ENCODE measurements at places on chromosomes 3 and 15. TPM values are rescaled to one million over a fixed set of nuclear protein-coding genes. Genes with fewer than 3 reads are reported as not detected.

DNA sequence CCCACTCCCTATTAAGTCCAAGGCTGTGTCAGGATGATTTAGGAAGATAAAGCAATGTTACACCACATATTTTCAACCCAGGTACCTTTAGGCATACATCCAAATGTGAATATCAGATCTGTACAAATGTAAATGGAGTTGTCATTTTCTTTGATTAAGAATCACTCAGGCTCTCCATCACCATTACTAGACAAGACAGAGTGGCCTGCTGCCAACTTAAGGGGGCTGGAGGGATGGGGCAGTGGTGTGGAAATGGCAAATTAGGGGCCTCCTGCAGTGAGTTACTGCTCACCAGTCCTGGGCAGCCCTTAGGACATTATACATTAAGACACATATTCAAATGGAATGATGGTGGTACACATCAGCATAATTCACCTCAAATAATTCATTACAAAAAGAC lies 211.0 kb downstream of the TNIK start:
- H3K27me3 ChIP-seq: no peaks in the 10 kb centered on the region
- DNase-seq: no peak
- peaks cover 5% of the 10 kb centered on the region for H3K4me1 ChIP-seq
- no peak overlapping the region for H3K27ac ChIP-seq

The PLEKHO2 gene
- 8.7 TPM for total RNA-seq

The C2CD4A gene
- total RNA-seq: not detected

GRCh38 chr3:193080821-193081365 lies 160.1 kb upstream of the PLAAT1 start:
- H3K27ac ChIP-seq: no peak overlapping the region
- no peak overlapping the region for H3K4me3 ChIP-seq
- H3K27me3 ChIP-seq: no peaks in the 10 kb centered on the region
- DNase-seq: no peak

- H3K27ac ChIP-seq: no peak overlapping the region
- peaks cover 4% of the 10 kb centered on the region for H3K36me3 ChIP-seq
- no peak overlapping the region for H3K4me3 ChIP-seq
- no peaks in the 10 kb centered on the region for H3K4me1 ChIP-seq
- DNase-seq: no peak
Observed at GRCh38 chr3:155252535-155252934, 40.9 kb downstream of the STRIT1 start.

The DAZL gene
- total RNA-seq: not detected

- no peaks in the 10 kb centered on the region for H3K4me1 ChIP-seq
- H3K27ac ChIP-seq: no peak overlapping the region
- no peaks in the 10 kb centered on the region for H3K36me3 ChIP-seq
- peaks cover 6% of the 10 kb centered on the region for H3K27me3 ChIP-seq
Observed at GRCh38 chr3:180078592-180078991, 41.9 kb upstream of the PEX5L start.

The TERC gene
- 11.8 TPM for total RNA-seq

GRCh38 chr15:100134089-100134583 lies 207.6 kb downstream of the ADAMTS17 start:
- peaks cover 8% of the 10 kb centered on the region for H3K4me1 ChIP-seq
- H3K27ac ChIP-seq: no peak overlapping the region
- no peak overlapping the region for H3K4me3 ChIP-seq
- H3K27me3 ChIP-seq: no peaks in the 10 kb centered on the region
- DNase-seq: no peak

DNA sequence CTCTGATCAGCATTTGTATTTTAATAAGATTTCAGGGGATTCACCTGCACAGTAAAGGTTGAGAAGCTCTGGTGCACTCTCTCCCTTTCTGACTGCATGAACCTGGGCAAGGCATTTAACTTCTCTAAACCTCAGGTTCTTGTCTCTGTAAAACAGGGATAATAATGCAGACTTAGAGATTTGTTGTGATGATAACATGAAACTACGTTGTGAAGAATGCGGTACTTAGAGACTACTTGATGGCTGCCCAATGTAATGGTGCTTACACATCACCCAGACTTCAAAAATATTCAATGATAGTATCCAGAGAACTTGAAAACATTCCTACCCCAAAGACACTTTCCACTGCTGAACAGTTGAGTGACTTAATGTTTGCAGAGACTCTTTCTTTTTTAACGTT lies 19.8 kb upstream of the TNFSF10 start:
- no peaks in the 10 kb centered on the region for H3K27me3 ChIP-seq
- no peak for DNase-seq
- peaks cover 28% of the 10 kb centered on the region for H3K4me1 ChIP-seq

The FRMD4B gene
- 148 TPM for total RNA-seq

Data from mesothelial cell of epicardium (in vitro differentiated cells).